ENCODE measurements at places on chromosomes 6 and 20. TPM values are rescaled to one million over a fixed set of nuclear protein-coding genes. Genes with fewer than 3 reads are reported as not detected.
A peak's percentile ranks its signal among the peaks of the same experiment; 100 is the strongest.

- DNase-seq, result no peak
These were observed 141.5 kb downstream of the MYB start for GRCh38 chr6:135322427-135323201.

GRCh38 chr6:52420668-52421358 lies 671 bp downstream of the EFHC1 start:
- DNase-seq, result no peak

TINAG gene
- total RNA-seq, result 0.21 TPM

DNA sequence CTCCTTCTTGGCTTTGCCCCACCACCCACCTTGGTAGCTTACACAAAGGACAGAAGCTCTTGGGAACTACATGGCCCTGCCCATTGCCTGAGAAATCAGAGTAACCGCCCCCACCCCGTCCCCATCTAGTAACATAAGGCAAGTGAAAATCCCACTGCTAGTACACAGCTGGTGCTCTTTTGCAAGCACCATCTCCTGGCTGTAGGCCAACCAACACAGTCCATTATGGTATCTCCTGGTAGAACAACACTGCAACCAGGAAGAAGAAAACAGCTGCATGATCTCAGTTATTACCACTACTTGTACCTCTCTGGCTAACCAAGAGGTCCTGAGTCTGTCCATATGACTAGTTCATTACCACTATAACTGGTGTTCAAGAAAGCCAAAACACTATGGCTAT lies 841.1 kb upstream of the MANEA start:
- no peak for DNase-seq

- no peak for DNase-seq
These were observed 15.3 kb upstream of the ZC3H12D start for GRCh38 chr6:149500096-149500495.

ZNF292 gene
- total RNA-seq, result 23.8 TPM

DNA sequence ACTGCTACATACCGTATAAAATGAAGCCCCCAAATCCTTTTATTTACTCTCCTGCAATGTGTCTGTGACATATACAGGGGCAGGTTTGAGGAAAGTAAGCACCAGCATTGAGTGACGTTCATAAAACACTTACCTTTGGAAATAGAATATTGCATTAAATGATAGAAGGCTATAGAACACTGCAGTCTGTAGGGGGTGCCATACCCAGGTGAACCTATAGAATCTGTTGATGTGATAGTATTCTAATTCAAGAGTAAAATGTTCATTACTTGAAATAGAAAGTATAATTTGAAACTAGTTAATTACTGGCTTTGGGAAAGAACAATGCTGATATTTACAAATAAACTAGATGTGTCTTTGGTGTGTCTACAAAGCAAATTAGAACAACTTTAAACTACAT lies 47.0 kb upstream of the PRL start:
- no peak for DNase-seq

GRCh38 chr20:47108994-47109393 lies 214.4 kb downstream of the EYA2 start:
- no peak for DNase-seq

GPRC6A gene
- not detected for total RNA-seq

- DNase-seq, result no peak
These were observed 8.9 kb upstream of the SNRNP48 start for GRCh38 chr6:7580927-7581618.

DNA sequence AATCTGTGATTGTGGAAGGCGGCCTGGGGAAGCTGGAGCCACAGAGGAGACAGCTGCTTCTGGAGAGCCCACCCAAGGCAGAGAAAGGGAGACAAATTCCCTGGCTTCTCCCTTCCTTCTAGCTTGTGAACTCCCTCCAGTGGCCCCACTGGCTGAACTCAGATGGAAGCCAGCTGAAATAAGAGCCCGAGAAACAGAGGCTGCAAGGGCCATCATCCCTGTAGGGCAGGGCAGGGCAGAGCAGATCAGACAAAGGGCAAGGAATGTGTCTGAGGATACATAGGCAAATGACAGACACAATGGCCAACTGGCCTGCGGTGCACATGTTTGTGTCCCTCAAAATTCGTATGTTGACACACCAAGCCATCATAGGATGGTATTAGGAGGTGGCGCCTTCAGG lies 25.3 kb downstream of the MDFI start:
- no peak for DNase-seq

GRCh38 chr6:128554302-128554701 lies 33.9 kb upstream of the PTPRK start:
- peak; percentile 24 for DNase-seq

- no peak for DNase-seq
These were observed 162.7 kb downstream of the RALGAPA2 start for GRCh38 chr20:20549704-20550103.

GRCh38 chr20:63752411-63753101 lies 13.0 kb downstream of the SLC2A4RG start:
- no peak for DNase-seq

TRIM31 gene
- total RNA-seq, result not detected

DNA sequence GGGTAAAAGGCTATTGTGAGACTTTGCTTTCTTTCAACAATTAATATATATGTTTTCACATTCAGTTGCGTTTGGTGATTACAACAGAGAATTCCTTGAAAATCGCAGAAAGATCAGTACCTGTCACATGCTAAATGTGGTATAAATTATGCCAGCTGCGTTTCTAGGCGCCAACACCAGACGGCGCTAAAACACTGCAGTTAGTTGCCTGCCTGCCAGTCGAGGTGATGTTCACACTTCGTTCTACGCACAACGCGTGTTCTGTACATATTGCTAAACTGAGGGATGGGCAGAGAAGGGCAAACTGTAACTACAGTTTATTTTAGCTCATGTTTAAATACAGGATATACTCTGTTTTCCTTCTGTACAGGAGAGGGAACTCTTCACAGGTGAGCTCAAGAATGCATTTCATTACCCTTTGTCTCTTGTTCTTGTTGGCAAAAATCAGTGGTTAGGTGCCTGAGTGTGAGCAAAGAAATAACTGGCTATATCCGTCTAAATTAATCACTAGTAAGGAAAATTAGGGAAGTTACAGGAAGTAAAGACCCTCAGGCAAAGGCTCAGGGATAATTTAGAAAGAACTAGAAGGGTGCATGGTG lies 100.1 kb upstream of the RGS17 start:
- peak; percentile 33 for DNase-seq

ENPP4 gene
- total RNA-seq, result 4.5 TPM

DNA sequence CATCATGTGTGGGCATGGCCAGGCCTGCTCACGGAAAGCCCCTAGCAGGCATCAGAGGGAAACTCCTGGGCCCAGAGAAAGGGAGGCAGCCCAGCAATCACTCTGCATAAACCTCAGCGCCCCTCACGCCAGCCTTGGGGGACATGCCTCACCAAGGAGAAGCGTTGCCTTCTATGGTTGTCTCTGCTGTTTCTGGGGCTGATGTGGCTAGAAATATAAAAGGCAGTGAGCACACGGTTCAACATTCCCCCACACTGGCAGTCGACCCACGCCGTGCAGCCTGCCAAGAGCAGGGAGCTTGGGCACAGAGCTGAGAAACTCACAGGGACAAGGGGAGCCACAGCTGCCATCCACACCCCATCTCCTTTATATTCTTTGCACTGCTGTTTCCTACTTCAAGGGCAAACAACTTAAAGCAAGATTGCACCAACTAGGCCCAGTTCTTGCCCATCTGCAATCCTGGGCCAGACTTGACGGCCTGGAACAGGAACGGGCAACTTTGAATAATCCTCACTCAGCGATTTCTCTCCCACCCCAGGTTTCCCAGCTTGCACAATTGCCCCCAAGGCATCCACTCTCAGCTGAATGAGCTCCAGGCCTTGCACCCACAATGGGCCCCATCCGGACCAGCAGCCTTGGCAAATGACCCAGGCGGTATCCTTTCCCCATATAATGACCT lies 35.5 kb upstream of the FOXC1 start:
- no peak for DNase-seq

DNA sequence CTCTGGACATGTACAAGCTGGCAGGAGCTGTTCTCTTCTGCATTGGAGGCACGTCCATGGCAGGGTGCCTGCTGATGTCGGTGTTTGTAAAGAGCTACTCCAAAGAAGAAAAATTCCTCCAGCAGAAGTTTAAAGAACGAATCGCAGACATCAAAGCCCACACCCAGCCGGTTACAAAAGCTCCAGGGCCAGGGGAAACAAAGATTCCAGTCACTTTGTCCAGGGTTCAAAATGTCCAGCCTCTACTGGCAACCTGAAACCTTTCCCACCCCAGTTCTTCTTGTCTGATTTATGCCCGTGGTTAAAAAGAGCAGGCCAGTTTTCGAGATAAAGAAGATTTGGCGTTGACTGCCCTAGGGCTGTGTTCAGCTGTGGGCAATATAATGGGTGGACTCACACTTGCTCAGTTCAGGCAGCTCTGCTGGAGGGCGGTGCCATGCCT lies 19.7 kb downstream of the NRSN1 start:
- no peak for DNase-seq
